ENCODE measurements at places on chromosomes 2 and 18.

GRCh38 chr2:223989206-223989855 is 32.1 kb downstream of the MRPL44 start:
- no peak for DNase-seq

DNA sequence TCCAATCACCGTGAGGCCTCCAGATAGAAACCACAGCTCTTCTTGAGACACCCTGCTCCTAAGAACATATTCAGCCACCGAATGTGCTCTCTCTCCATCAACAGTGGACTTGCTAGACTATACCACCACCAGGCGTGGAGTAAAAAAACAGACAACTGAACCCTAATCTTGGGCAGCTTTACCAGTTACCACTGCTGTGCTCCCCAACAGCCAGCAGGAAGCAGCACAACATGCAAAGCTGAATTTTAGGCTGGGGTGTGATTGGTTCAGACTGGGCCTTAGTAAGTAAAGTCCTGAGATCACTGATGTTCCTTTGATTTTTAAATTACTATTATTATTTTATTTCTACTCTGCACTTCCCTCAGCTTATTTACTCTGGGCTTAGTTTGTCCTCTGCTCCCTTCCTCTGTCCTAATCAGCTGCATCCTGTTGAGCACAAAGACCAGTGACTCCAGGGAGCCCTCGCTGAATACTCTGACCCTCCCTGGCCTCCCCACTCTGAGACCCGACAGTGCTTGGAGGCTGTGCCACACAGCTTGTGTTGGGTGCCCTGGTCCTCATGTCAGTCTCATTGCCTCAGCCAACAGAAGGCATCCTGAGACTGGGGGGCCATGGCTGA is 21.9 kb downstream of the MRPL35 start:
- peak; percentile 35 for DNase-seq

DNA sequence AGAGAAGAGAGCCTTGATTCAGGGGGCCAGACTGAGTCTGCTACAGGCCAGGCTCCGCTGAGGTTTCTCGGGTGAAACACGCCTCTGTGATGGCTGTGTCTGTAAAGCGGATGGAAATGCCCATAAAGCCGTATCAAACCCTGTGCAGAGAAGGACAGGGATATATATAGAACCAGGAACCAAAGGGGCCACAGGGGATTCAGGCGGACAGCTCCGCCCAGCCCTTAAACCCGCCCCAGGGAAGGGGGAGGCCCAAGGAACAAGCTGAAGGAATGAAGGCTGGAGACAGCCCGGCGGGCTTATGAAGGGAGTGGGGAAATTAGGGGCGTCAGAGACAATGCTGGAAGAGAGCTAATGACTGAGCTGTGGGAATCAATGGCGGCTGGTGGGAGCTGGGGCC is 42.1 kb downstream of the NHEJ1 start:
- no peak for DNase-seq

GRCh38 chr2:60939622-60940021 is 58.2 kb downstream of the REL start:
- no peak for DNase-seq

- no peak for DNase-seq
Measured at GRCh38 chr2:186503827-186504606, 18.0 kb downstream of the ZC3H15 start.

GRCh38 chr18:50231621-50232020 is 34.7 kb downstream of the CFAP53 start:
- no peak for DNase-seq

DNA sequence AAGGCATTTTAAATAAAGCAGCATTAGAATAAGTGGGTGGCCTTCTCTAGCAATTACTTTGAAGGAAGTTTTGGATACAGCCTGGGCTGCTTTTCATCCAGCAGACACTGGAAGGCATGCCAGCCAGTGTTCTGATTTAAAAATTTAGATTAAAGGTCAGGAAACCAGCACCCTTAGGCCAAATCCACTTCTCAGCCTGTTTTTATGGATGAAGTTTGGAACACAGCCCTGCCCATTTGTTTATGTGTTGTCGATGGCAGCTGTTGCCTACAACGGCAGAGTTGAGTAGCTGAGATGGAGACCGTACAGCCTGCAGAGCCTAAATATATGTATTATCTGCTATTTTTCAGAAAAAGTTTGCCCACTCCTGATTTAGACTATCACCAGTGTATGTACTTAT is 313.6 kb upstream of the ACVR2A start:
- no peak for DNase-seq

DNA sequence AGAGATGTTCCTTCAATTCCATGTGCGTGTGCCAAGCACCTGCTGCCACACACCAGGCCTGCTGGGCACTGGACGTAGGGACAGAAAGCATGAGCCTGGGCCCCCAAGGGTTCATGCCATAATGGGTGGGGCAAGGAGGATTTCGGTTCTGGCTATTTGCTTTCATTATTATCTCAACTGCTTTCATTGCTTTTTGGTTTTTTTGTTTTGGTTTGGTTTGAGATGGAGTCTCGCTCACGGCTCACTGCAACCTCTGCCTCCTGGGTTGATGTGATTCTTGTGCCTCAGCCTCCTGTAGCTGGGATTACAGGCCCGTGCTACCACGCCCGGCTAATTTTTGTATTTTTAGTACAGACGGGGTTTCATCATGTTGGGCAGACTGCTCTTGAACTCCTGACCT is 57.2 kb downstream of the SF3B1 start:
- no peak for DNase-seq

DNA sequence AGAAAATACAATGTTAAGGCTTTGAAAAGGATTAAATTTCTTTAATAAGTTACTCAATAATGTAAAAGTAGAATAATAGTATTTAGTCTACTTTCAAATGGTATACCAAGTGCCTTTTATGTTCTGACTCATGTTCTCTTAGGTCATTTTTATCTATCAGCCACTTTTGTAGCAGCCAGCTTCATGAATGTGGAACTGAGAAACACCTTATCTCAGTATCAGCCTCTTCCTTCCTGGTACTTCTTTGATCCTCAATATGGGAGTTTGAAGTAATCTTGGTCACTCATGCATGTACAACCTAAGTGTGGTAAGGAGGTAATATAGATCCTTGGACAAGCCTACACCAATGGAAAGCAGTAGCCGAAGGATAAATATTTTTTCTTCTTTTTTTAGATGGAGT is 180.4 kb upstream of the NRXN1 start:
- no peak for DNase-seq

DNA sequence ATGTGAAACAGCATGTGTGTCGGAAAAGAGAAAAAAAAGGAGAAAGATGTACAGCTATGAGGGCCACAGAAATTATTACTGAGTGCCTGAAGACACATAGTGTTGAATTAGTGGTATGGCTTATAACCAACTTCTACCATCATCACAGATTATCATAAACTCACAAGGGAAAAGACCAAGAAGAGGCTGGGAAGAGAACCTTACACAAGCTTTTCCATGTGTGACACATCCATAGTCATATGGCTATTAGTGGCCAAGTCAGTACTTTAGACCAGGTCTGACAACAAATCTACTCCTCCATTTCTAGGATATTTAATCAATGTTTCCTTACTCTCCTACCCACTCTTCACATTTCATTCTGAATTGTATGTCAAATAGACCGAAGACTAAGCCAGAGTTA is 3.5 kb upstream of the GALNT5 start:
- no peak for DNase-seq

DNA sequence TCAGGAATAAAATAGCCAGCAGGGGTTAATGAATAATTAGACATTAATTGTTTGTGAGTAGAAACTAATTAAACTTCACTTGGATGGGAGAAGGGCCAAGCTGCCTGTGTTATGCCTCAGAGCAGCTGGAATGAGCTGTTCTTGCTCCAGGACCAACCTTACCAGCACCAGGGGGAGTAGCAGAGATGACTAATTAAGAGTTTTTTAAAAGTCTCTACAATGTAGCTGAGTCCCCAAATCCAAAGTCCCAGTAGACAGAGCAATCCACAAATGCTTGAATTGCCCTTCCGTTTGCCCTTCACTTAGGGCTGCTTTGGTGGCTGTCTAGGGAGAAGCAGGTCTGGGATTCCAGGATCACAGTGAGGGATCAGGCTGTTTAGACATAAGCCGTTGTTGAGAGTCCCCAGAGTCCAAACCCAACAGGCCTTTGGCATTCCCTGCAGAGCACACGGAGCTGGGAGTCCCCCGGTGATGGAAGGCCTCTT is 59.4 kb downstream of the RHOB start:
- no peak for DNase-seq

GRCh38 chr2:14232217-14232616 is 400.3 kb upstream of the LRATD1 start:
- DNase-seq = no peak

DNA sequence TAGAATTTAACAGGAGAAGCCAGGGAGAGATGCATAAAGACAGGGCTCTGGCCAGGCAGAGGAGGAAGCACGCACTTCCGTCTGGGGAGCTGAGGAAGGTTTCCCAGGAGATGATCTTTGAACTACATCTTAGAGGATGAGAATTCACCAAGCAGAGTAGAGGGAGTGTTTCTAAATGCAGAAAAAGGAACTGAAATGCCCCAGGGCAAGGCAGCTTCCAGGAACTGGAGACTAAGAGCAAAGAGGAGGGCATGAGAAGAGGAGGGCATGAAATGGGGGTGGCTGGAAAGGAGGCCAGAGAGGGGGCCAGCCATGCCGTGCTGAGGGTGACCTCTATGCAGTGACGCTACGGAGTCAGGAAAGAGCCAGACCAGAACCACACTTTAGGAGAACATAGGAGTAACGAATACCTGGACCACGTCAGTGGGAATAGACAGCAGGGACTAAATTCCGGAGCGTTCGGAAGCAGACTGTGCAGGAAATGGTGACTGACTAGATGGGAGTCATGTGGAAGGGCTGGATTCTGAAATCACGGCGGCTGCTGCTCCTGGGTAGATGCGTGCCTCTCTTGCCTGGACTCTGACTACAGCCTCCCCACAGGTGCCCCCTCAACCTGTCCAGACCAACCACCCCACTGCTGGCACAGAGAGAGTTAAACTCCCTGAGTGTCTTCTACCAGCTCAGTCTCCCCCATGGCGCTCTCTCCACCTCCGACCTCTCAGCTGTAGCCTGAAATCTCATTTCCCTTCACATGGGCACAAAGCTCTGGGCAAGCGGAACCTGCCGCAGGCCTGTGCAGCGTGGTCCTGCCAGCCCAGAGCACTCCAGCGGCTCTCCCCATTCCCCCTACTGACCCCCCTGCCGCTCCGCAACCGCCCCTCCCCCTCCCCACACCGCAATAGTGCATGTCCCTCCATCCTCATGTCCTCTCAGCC is 87.0 kb upstream of the RTN4 start:
- DNase-seq = no peak

- no peak for DNase-seq
Measured at GRCh38 chr18:47748093-47748796, 182.2 kb downstream of the SMAD2 start.

DNA sequence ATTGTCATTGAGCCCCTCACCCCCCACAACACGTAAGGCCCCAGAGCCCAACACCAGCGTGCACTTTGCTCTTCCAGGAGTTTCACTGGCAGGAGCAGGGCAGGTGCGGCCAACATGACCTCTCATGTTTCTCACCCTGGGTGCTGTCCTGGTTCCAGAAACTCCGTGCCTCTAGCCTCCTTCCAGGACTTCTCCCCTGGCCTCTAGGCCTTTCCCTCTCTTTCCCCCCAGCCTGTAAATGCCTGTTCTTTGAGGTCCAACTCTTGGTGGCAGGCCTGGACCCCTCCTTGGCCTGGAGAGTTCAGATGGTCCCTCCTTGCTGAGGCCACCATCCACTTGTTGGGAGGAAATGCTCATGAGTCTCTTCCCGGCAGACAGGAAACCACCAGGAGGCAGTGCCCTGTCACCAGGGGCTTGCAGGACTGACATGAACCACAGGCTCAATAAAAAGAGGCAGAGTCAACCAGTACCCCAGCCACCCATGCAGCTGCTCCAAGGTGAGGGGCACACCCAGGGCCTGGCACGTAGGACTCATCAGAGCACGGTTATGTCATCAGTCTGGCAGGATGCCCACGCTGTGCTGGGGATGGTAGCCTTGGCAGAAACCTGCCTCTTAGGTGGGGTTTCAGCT is 1.5 kb downstream of the MALL start:
- no peak for DNase-seq

DNA sequence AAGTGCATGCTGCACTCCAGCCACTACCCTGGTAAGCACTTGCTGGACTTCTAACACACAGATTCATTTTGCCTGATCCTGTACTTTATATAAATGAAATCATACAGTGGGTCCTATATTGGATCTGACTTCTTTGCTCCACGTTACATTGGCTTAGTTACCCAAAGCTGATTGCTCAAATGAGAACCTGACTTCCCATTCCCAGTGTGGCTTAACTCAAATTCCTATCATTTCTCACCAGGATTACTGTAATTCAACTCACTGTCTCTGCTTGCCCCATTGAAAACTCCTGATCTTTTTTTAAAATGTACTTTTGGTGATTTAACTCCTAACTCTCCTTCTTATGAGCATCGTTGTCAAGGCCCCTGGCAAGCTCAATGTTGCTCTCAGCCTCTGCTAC is 1.4 kb downstream of the RSAD2 start:
- DNase-seq = no peak
